ENCODE measurements at places on chromosomes 1 and 21. TPM values are rescaled to one million over a fixed set of nuclear protein-coding genes. Genes with fewer than 3 reads are reported as not detected.

GRCh38 chr1:30172757-30173156, 550.6 kb downstream of the MATN1 start:
- no peak for DNase-seq

DNA sequence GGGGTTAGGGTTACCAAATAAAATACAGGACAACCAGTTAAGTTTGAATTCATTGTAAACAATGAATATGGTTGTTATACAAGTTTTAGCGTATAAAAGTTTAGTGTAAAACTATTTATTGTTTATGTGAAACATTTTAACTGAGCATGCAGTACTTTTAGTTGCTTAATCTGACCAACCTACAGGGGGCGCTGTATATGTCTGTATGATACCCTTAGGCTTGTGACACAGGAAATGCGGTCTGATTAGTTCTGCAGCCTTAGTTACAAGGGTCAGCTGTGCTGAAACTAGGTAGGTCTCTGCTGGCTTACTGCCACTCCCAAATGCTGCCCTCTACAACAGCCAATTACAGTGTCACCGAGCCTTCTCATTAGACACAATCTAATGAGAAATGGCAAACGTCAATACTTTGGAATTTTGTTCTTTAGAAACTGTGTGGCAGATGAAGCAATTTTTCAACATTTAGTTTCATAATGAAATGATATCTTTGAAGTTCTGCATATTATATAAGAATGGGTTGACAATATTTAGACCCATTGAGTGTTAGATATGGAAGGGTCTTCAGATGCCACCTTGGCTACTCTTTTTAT, 56.2 kb downstream of the NTNG1 start:
- DNase-seq: no peak

- DNase-seq: no peak
Measured at GRCh38 chr1:42336978-42337377, 1.9 kb upstream of the FOXJ3 start.

DNA sequence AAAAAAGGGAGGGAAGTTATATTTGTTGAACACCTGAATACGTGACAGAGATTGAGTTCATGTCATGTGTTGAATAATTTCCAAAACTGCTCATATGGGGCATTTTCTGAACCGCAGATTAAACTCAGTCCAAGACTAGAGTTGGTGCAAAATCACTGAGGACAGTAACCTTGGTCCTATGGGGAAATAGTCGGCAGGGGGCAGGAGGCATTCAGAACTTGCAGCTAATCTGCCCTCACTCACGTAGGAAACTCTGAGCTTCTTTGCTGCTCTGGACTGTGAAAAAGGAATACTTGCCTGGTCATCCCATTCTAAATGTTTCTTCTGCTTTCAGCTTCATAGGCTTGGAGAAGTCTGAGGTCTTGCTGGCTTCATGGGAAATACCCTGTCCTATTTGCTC, 228.3 kb upstream of the ZP4 start:
- DNase-seq: no peak

The PTGS2 gene
- 1.0 TPM for total RNA-seq

The OR14K1 gene
- total RNA-seq: not detected
